Testis (tissue), 5 donors: ENCODE measurements at places on chromosomes 5 and 9. TPM values are rescaled to one million over a fixed set of nuclear protein-coding genes. Genes with fewer than 3 reads are reported as not detected.

SLC36A2 gene
- total RNA-seq: 0.47 TPM

OMD gene
- 4.9 TPM for total RNA-seq

PRDM9 gene
- total RNA-seq: 4.4 TPM

EXOSC2 gene
- 24.7 TPM for total RNA-seq

ST8SIA4 gene
- total RNA-seq: 0.39 TPM

KIF27 gene
- 22.5 TPM for total RNA-seq

CMYA5 gene
- 27.3 TPM for total RNA-seq

SHOC1 gene
- total RNA-seq: 36.8 TPM

PMPCA gene
- 69.8 TPM for total RNA-seq

ARHGEF37 gene
- total RNA-seq: 17.8 TPM

AGXT2 gene
- total RNA-seq: not detected

TRIP13 gene
- total RNA-seq: 49.1 TPM

ENG gene
- 132 TPM for total RNA-seq

- H3K4me1 ChIP-seq: peaks cover 7% of the 10 kb centered on the region
- no peak overlapping the region for H3K27ac ChIP-seq
- no peak overlapping the region for H3K4me3 ChIP-seq
- H3K27me3 ChIP-seq: no peaks in the 10 kb centered on the region
Observed at GRCh38 chr9:104780796-104781395, 17.0 kb downstream of the NIPSNAP3B start.

DNA sequence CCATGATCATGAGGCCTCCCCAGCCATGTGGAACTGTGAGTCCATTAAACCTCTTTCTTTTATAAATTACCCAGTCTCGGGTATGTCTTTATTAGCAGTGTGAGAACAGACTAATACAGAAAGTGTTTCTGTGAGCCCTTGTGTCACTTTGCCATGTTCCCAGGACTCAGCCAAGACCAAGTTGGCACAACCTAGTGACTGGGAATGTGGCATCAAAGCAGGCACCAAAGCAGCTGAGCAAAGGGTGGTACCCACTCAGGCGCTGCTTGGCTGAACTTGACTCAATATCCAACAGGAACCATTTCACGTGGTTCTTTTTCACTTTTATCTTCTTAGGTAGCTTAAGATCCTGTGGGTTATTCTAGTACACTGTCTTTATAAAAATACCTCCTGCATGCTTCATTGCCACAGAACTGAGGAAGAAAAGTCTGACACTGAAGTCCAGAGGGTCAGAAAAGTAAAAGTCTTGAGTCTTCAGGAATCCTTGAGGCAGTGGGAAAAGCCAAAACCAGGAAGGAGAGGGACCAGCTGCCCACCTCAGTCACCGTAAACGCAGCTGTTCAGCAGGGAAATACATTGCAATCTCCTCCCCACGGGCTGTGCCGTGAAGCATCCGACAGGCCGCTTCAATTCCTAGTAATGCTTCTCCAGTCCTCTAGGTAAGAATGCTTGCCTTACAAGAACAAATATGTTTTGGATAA lies 90.5 kb upstream of the RETREG1 start:
- no peak overlapping the region for H3K27ac ChIP-seq
- no peak for DNase-seq
- H3K4me1 ChIP-seq: peaks cover 3% of the 10 kb centered on the region

GRCh38 chr9:109253637-109254284 lies 67.1 kb downstream of the EPB41L4B start:
- no peak for DNase-seq
- no peaks in the 10 kb centered on the region for H3K27me3 ChIP-seq
- no peaks in the 10 kb centered on the region for H3K36me3 ChIP-seq
- H3K4me1 ChIP-seq: peaks cover 22% of the 10 kb centered on the region
- H3K27ac ChIP-seq: no peak overlapping the region
- H3K4me3 ChIP-seq: no peak overlapping the region

- H3K36me3 ChIP-seq: no peaks in the 10 kb centered on the region
- H3K4me1 ChIP-seq: no peaks in the 10 kb centered on the region
- H3K27me3 ChIP-seq: no peaks in the 10 kb centered on the region
- H3K4me3 ChIP-seq: no peak overlapping the region
- no peak overlapping the region for H3K27ac ChIP-seq
- no peak for DNase-seq
Observed at GRCh38 chr9:116901260-116901659, 214.2 kb downstream of the TRIM32 start.

DNA sequence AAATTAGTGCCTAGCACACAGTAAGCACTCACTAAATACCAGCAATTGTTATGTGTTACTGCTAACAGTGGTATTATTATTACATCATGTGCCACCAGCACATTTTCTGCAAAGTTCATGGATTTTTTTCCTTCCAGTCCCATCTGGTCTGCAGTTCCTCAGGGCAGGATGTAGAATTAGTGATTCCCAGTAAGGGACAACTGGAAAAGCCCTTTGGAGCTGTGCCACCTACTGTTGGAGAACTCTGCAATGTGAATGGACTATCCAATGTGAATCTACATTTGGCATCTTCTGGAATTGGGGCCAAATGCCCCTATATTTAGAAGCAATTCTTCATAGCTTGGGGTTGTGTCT lies 154.0 kb downstream of the CDH6 start:
- no peak overlapping the region for H3K4me3 ChIP-seq
- H3K27ac ChIP-seq: no peak overlapping the region
- H3K36me3 ChIP-seq: no peaks in the 10 kb centered on the region
- no peaks in the 10 kb centered on the region for H3K27me3 ChIP-seq
- H3K4me1 ChIP-seq: no peaks in the 10 kb centered on the region
- no peak for DNase-seq

DNA sequence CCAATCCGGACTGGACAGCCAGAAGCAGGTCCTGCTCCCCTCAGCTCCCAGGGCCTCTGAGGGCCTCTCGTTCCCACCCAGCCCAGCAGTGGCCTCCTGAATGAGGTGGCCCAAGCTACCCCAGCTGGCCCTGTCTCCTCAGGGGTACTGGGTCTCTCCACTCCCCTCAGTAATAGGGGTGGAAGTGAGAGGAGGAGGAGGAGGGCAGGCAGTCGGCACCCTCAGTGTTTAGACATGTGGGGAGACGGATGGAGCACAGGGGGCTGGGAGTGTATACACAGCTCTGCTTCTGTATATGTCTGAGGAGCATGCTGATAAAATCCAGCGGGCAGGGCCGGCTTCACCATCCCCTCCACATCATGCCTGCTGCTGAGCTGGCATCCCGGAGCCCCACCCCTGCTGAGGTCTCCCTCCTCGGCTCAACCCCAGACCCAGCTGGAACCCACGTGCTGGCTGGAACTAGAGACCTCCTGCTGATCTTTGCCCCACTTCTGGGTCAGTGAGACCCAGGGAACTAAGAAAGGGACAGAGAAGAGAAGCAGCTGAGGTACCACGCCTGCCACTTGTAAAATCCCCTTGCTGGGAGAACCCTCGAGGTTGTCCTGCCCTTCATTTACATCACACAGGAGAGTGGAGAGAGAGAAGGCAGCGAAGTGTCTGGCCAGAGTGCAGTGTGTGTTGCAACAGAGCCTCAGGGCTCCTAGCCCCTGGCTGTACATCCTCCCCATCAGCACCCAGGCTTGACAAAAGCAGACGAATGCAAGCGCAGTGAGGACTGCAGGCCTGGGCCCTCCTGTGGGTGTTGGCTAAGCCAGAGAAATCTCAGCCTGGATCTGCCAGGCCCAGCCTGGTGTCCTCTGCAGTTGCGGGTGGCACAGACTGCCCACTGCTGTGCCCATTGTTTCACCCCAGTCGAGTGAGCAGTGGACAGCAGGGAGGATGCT lies 77.5 kb downstream of the PSD2 start:
- H3K4me3 ChIP-seq: no peak overlapping the region
- H3K4me1 ChIP-seq: peaks cover 33% of the 10 kb centered on the region
- H3K36me3 ChIP-seq: no peaks in the 10 kb centered on the region
- no peak for DNase-seq
- H3K27ac ChIP-seq: no peak overlapping the region
- H3K27me3 ChIP-seq: no peaks in the 10 kb centered on the region

DNA sequence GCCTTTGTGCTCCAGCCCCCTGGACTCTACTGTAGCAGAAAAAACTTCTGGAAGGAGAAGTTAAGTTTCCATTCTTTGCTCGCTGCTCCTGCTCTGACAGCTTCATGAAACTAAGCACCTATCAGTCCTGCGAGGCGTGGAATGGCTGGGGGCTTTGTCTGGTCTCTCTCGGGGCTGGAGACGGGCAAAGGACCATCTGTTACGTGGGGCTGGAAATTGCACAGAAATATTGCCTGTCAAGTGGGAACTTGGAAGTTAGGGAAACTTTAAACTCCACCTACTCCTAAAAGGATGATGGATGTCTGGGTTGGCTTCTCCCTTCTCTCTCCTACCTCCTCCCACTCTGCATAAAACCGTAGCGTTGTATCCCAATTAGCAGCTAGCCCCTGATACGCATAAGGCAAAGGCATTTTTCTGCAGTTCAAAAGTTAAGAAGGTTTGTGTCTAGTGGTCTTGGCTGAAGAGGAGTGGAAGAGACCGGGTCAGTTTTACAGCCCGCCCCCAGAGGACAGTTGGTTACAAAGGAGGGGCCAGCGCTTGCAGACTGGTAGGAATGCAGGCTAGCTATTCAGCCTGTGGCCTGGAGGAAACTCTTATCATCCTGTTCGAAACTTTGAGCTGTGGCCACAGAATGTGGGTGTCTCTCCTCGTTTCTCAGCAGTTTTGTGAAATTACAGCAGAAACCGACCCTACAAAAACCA lies 1.3 kb downstream of the FBXL7 start:
- no peaks in the 10 kb centered on the region for H3K36me3 ChIP-seq
- peaks cover 17% of the 10 kb centered on the region for H3K4me1 ChIP-seq
- H3K27ac ChIP-seq: peak overlapping the region; percentile 85
- peak overlapping the region; percentile 82 for H3K4me3 ChIP-seq
- peak; percentile 73 for DNase-seq

GRCh38 chr9:98541684-98542230 lies 167.0 kb downstream of the GABBR2 start:
- no peaks in the 10 kb centered on the region for H3K4me1 ChIP-seq
- no peak for DNase-seq
- H3K4me3 ChIP-seq: no peak overlapping the region
- H3K36me3 ChIP-seq: no peaks in the 10 kb centered on the region
- H3K27ac ChIP-seq: no peak overlapping the region

GRCh38 chr9:130466537-130467217 lies 21.9 kb downstream of the ASS1 start:
- H3K27ac ChIP-seq: no peak overlapping the region
- no peaks in the 10 kb centered on the region for H3K36me3 ChIP-seq
- no peaks in the 10 kb centered on the region for H3K27me3 ChIP-seq
- H3K4me1 ChIP-seq: no peaks in the 10 kb centered on the region
- H3K4me3 ChIP-seq: no peak overlapping the region
- DNase-seq: no peak

GRCh38 chr5:1793301-1793740 lies 6.3 kb downstream of the MRPL36 start:
- no peaks in the 10 kb centered on the region for H3K36me3 ChIP-seq
- DNase-seq: no peak
- H3K4me1 ChIP-seq: no peaks in the 10 kb centered on the region
- H3K4me3 ChIP-seq: no peak overlapping the region
- no peaks in the 10 kb centered on the region for H3K27me3 ChIP-seq

DNA sequence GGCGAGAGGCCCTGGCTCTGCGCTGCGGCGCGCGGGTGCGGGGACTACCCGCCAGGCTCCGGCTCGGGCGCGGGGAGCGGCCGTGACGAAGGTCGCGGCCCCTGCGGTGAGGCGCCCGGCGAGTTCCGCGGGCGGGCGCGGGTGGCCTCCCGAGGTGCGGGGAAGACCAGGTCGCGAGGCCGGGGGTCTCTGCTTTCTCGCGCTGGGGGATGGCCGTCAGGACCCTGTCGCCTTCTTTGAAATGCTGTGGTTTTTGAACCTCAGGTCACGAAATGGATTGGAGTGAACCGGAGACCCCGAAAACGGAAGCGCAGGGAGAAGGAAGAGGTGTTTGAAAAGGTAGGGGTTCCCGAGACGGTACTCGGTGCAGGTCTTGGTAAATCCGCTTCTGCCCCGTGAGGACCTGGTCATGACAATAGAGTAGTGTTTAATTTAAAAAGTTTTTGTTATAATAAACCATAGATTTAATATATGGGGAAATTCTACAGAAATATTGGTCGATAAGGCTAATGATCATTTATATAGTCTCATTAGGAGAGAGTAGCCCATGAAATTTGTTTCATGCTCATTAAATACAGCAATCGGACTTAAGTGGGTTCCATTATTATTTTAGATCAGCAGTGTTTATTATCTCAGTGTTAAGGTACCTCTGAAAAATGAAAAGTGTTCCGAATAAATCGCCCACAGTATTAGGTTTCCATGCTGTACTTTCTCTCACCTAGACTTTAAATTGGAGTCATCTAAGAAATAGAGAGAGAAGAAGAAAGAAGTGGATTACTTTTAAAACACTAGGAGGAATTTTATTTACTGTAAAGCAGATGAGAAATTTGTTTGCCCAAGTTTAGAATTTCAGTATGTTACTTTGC lies 279.0 kb downstream of the AOPEP start:
- DNase-seq: peak; percentile 34
- H3K27ac ChIP-seq: peak overlapping the region; percentile 97
- H3K4me1 ChIP-seq: peaks cover 5% of the 10 kb centered on the region
- H3K27me3 ChIP-seq: no peaks in the 10 kb centered on the region
- H3K36me3 ChIP-seq: no peaks in the 10 kb centered on the region

DNA sequence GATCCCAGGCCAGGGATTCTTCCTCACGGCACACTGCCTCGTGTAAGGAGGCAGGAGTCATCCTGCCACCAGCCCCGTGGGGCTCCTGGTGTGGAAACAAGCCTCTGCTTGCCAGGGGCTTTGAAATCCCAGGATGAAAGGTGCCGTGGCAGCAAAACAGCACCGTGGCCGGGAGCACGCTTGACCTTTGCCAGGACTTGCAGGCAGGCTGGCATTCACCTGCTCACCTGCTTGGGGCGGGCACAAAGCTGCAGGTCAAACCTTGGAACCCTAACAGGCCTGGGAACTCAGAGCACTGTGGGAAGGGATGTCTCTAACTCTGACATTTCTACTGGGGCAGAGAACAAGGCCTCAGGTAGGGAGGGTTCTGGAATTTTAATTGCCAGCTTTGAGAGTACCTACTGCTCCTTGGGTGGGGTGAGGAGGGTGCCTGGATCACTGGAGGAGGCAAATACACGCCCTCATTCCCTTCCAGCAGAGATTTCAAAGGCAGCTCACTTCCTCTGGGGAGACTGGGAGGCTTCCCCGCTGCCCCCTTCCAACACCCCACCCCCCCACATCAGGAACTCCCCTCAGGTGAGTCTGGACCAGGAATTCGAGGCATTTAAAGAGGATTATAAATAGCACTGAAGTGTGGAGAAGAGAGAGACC lies 45.6 kb upstream of the STXBP1 start:
- H3K4me1 ChIP-seq: peaks cover 32% of the 10 kb centered on the region
- no peaks in the 10 kb centered on the region for H3K36me3 ChIP-seq
- no peaks in the 10 kb centered on the region for H3K27me3 ChIP-seq
- H3K4me3 ChIP-seq: peak overlapping the region; percentile 60
- DNase-seq: no peak
- H3K27ac ChIP-seq: peak overlapping the region; percentile 87
